NCI-H1105 treated with DMSO at 0.1 percent for 48 hours (cell line): ENCODE measurements at places on chromosomes 3 and 15.

DNA sequence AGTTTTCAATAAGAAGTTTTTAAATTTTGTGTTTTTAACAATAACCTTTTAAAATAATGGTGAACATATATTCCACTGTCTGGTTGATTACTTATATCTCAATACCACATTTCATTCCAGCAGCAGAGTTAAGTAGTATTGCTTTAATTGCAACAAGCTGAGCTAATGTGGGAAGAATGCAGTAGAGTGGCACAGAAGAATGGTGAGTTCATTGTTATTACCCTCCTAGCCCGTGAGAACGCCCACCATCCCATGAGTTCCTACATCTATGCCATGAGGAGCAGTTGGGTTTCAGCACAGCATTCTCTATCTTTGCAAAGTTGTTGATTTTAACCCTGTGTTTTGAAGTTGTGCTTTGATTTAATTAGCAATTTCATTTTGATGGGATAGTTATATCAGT lies 17.8 kb upstream of the NR2E3 start:
- DNase-seq: no peak

DNA sequence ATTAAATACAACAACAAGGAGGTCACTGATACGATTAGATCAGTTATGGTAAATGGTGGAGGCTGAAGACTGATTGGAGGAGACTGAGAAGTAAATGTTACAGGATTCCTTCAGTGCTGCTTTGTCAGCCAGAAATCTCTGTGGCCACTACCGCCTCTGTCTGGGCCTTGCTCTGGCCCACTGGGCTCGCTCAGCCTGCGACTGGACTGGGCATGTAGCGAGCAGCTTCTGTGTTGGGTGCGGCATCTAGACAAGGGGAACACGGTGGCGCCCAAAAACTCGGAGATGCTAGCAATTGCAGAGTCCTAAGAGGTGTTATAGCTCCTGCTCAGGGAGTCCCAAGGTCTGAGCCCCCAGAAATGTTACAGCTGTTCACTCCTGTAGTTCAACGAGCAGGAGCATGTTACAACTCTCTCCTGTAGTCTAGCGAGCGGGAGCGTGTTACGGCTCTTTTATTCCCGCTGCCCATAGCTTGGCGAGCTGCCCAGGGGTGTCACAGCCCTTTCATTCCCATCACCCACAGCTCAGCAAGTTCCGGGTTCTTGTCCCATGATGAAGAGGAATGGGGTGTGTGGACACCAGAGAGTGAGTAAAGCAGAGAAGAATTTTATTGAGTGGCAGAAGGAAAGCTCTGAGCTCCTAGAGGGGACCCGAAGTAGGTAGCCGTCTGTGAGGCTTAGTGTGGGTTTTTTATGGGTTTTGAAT lies 24.7 kb downstream of the SLC15A2 start:
- peak; percentile 8 for DNase-seq

GRCh38 chr3:137759505-137759904 lies 4.6 kb upstream of the SOX14 start:
- no peak for DNase-seq

GRCh38 chr3:69855436-69856162 lies 116.3 kb downstream of the MITF start:
- no peak for DNase-seq
